ENCODE measurements at places on chromosomes 16 and 17.

- no peak for DNase-seq
Observed at GRCh38 chr16:53936052-53936451, 232.1 kb downstream of the FTO start.

DNA sequence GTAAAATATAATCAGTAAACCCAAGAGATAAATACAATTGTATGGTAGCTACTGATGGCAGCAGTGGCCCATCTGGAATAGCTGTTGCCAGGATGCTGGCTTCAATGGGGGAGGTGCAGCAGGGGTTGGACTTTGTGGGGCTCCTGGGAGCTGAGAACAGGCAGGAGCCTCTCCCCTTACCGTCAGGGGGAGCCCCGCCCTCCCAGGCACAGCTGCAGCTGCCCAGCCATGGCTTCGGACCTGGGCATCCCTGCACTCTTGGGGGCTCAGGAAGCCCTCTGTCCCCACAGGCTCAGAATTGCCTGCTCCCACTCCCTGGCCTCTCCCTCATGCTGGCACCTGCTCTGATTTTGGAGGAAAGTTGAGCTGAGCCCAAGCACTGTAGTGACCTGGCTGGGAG lies 741.1 kb downstream of the CDH11 start:
- no peak for DNase-seq

DNA sequence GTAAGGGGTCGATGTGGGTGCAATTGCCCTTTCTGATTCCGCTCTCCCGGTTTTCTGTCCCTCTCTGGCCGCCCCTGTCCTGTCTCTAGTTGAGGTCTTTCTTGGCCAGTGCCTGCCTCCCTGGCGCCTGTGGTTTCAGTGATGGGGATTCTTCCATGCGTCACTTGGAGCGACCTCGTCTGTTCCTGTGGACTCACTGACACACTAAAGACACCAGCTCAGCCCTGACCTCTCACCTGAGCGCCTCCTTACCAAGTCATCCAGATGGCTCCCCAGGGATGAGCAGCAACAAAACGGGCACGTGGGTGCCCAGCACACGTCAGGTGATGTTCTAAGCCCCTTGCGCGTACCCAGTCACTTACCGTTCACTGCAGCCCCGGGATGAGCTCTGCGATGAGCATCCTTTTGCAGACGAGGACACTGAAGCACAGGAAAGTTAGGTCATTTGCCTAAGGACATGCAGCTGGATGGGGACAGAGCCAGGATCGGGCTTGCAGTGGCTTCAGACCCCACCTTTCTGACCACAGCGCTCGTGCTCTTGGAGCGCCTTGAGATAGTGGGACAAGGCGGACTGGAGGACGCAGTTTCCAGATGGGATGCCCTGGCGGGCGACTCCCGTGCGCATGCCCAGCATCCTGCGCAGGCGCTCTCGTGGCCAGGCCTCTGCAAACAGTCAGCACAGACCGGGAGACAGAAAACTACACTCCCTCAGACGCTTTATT lies 11.5 kb upstream of the LGALS3BP start:
- no peak for DNase-seq

DNA sequence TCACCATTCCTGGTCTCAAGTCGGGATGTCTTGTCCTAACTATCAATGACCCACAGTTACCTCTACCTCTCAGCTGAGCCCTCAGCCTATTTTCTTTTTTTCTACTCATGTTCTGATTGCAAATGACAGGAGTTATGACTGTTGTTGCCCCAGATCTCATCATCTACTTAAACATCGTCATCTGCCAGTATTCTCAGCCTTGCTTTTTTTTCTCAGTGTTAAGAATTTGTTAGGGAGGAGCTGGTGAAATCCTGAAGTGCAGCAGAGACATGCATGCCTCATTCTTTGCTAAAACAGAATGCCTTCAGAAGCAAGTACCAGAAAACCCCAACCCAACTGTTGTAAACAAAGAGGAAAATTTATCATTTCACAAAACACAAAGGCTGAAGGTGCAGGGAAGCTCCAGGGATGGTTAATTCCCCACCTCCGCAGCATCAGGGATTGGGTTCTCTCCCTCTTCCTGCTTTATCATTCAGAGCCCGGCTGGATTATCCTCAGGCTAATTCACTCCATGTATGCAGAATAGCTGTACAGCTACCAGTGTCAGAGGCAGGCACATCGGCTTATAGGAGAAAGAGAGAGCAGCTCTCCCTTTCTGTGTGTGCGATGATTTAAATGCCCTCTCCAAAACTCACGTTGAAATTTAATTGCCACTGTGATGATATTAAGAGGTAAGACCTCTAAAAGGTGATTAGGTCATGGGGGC lies 540.8 kb upstream of the HSBP1 start:
- DNase-seq = no peak

DNA sequence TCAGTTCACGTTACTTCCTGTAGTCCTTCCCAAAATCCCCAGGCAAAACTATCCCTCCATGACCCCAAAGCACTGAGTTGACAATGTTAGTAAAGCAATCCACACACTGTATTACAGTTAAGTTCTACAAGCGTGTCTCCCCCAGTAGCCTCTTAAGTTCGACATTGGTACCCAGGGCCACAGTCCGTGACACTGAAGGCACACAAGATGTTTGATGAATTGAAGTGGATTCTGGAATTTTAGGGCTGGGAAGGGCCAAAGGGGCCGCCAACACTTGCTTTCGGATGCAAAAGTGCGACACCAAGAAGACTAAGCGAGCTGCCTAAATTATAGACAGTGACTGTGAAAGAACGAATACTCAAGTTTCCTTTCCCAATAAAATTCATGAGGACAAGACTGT lies 1.5 kb downstream of the VPS35 start:
- no peak for DNase-seq

DNA sequence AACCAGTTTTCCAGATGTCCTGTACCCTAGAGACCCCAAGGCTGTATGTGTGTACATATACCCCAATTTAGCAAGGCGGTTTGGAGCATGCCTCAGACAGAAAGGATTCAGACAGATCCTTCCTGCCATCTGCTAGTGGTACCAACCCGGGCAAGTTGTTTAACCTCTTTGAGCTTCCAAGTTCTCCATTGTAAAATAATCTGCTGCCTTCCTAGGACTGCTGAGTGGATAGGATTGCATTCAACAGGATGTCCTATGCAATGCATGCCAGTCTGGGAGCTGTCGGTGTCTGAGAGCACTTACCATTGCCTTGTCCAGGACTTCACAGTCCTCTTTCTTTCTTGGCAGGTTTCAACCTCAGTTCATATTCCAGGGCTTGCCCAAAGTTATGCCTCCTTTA lies 1.9 kb downstream of the CDH13 start:
- DNase-seq = no peak

DNA sequence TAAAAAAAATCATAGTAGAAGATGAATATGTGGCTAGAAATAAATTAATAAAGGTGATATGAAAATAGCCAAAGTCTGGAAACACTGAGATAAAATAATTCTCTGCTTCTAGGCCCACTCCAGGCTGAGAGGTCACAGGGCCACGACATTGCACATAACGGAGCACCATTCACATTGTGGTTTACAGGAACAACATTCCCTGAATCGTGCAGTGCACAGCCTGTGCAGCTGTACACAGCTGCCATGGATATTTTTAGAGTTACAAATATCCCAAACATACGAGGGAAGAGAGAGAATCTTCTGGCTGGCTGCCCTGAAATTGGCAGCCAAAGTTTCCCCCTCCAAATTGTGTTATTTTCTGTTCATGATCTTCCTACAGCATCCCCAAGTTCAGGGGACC lies 68.8 kb downstream of the GSG1L start:
- DNase-seq = no peak

- DNase-seq = no peak
Observed at GRCh38 chr17:42182927-42183734, 2.1 kb downstream of the HCRT start.

DNA sequence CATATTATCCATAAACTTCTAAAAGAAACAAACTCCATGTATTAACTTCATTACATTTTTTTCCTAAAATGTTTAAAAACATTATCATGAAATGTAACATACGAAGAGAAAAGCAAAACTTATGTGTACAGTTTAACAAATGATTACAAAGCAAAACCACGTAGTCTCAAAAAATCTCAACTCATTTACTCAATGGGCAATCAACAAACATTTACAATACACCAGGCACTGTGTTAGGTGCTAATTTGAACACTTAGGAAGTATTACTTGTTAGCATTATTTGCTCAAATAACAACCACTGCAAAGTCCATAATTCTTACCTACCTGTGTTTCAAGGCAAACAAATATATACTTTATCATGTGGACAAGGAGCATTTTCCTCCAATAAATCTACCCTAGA lies 164.9 kb downstream of the STX8 start:
- no peak for DNase-seq

GRCh38 chr17:51742571-51742970 lies 415.9 kb downstream of the CA10 start:
- DNase-seq = no peak

- DNase-seq = no peak
Observed at GRCh38 chr16:399340-400019, 2.2 kb upstream of the DECR2 start.

- peak; percentile 51 for DNase-seq
Observed at GRCh38 chr16:46658925-46659324, 30.1 kb downstream of the VPS35 start.

GRCh38 chr16:82761858-82762257 lies 135.1 kb downstream of the CDH13 start:
- DNase-seq = no peak

Measured in GM06990 (cell line).